ENCODE measurements at places on chromosomes 6 and 20.

- DNase-seq, result no peak
Observed at GRCh38 chr6:4439159-4439558, 303.8 kb upstream of the ECI2 start.

DNA sequence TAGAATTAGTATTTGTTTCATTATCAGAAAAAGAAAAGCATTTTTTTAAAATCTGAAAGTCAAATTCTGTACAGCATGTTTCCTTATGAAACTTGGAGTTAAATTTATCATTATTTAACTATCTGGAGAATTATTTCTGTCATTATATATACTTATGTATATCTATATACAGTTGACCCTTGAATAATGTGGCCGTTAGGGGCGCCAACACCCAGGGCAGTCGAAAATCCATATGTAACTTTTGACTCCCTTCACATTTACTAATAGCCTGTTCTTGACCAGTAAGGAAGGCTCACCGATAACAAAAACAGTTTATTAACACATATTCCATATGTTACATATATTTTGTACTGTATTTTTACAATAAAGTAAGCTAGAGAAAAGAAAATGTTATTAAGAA lies 341.2 kb downstream of the ADGRB3 start:
- no peak for DNase-seq

- DNase-seq, result no peak
Observed at GRCh38 chr20:15818651-15819071, 754.6 kb downstream of the KIF16B start.

- DNase-seq, result peak; percentile 51
Observed at GRCh38 chr6:119612176-119612891, 262.8 kb upstream of the MAN1A1 start.

GRCh38 chr6:106997392-106998158 lies 23.0 kb upstream of the CD24 start:
- peak; percentile 73 for DNase-seq

DNA sequence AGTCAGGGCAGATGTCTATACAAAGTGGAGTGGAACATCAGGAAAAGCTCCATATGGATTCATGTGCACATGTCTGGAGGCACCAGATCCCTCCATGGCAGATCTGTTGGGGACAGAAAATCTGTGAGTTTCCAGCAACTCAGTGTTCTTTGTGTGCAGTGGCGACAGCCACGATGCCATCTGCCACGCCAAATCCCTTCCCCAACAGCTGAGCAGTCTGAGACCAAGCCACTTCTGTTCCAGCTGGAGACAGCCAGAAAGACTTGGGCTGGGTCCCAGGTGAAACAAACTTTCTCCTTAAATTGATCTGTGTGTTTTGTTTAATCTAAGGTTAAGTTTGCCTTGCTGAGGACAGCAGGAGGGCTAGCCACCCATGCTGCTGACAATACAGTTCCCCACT lies 22.9 kb downstream of the FKBP1A start:
- DNase-seq, result no peak

DNA sequence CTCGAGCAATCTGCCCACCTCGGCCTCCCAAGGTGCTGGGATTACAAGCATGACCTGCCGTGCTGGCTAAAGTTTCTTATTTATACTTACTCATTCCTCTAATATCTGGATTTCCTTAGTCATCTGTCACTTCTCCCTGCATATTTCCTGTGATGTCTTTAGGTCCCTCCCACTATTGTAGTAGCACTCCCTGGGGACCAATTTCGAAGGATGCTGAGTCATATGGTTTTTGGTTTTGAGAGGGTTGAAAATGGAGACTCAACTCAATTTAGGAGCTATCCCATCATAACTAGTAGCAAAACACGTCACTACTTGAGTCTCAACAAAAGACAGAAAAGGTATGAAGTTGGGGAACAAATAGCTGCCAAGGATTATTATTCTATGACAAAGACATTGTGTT lies 20.2 kb downstream of the MCUR1 start:
- peak; percentile 84 for DNase-seq

- DNase-seq, result no peak
Observed at GRCh38 chr6:64459411-64459944, 823.9 kb downstream of the PHF3 start.

- peak; percentile 11 for DNase-seq
Observed at GRCh38 chr20:34493646-34494045, 22.6 kb upstream of the DYNLRB1 start.

DNA sequence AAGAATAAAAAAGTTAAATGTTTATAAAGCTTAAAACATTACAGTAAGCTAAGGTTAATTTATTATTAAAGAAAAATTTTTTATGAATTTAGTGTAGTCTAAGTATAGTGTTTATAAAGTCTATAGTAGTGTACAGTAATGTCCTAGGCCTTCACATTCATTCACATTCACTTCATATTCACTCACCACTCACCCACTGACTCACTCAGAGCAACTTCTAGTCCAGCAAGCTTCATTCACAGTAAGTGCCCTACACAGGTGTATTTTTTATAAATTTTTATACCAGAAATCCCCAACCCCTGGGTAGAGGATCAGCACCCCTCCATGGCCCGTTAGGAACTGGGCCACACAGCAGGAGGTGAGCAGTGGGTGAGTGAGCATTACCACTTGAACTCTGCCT lies 24.3 kb upstream of the ADGRF1 start:
- DNase-seq, result no peak

DNA sequence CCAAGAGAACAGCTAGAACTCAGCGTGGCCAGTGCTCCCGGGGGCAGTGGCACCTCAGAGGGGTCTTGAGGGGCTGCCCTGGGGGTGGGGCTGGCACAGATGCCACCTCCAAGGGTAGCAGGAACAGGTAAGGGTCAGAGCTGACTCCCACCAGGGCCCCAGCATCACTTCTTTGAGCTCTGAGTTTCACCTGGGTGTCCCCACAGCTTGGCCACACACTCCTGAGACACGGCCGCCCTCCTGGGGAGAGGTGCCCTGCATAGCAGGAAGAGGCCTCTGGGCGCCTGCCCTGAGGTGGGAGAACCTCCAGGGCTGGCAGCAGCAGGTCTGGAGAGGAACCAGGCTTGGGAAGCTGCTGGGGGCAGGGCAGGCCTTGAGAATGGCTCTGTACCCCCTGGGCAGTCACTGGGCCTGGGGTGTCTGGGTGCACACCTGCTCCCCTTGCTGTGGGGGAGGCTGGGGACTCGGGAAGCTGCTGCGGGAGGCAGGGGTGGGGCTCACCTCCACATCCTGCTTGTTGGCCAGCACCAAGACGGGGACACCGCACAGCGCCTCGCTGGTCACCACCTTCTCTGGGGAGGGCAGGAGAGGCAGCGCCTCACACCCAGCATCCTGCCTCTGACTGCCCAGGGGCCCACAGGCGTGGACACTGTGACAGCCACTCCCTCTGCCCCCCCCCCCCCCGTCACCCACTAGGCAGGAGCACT lies 5.0 kb downstream of the TNFRSF6B start:
- DNase-seq, result no peak

GRCh38 chr6:68126089-68126749 lies 508.9 kb upstream of the ADGRB3 start:
- DNase-seq, result peak; percentile 9

GRCh38 chr20:63267691-63268090 lies 4.9 kb upstream of the ARFGAP1 start:
- DNase-seq, result no peak

DNA sequence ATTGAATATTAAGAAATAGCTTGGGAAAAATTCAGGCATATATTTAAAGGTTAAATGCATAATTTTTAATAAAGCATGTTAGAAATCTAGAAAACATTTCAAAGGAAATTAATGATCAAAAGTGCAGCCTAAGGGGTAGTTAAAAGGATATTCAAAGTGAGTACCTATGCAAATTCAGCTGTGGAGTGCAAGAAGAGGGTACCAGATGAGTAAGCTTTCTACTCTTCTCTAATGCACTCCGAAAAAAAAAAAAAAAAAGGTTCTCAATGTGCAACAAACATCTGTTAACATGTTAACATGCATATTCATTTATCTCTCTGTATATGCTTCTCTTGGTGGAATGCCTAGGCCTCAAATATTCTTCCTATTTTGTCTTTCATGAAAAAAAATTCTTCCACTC lies 32.0 kb upstream of the KATNA1 start:
- DNase-seq, result no peak

GRCh38 chr6:90110971-90111370 lies 185.7 kb downstream of the BACH2 start:
- DNase-seq, result no peak

DNA sequence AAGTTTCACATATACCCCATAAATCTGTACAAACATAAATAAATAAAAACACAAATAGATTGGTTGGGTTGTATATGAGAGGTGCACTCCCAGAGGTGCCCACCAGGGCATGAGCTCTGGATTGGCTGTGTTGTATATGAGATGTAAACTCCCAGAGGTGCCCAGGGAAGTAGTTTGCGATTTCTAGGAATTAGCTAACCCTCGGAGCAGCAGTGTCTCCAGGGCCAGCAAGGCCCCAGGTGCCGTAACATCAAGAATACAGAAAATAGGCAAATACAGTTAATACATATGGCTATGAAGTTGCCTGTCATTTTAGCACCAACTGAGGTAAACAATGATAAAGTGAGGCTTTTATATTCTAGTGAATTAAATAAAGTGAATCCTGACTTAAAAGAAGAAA lies 5.4 kb upstream of the GINM1 start:
- DNase-seq, result no peak

DNA sequence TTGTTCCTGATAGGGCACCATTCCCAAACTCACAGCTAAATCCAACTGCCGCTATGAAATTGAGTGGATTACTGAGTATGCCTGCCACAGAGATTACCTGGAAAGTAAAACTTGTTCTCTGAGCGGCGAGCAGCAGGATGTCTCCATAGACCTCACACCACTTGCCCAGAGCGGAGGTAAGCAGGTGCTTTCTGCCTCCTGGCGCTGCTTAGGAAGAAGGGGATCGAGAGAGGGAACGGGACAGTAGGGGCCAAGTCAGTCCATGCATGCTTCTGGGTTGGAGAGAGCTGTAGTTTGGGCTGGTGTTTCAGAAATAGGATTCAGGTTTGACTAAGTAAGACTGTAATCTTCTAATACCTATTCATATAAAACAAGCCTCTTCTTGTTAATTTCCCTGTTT lies 63.7 kb downstream of the IGF2R start:
- no peak for DNase-seq

DNA sequence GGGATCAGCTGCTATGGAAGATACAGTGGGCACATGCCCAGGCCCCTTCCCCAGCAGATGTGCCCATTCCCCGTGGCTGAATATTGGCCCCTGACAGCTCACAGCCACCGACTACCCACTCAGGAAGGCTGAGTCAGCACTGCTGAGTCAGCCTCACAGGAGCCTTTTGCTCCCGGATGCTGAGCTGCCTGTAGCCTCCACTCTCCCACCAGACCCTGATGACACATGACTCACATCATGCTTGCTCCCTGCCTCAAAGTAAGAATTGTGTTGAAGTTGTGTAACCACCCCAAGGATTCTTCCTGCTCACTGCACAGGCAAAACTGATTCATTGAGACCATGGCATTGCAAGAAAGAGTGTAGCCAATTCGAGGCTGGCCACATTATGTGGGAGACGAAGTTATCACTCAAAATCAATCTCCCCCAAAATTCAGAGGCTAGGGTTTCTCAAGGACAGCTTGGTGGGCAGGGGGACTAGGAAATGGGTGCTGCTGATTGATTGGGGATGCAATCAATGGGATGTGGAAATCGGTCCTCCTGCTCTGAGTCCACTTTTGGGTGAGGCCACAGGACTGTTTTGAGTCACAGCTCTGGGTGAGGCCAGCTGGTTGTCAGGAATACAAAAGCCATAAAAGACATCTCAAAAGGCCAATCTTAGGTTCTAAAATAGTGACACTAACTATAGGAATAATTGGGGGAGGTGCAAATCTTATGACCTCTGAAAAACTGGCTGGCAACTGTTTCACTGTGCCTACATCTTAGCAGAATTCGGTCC lies 556.6 kb upstream of the CDH4 start:
- DNase-seq, result peak; percentile 71

DNA sequence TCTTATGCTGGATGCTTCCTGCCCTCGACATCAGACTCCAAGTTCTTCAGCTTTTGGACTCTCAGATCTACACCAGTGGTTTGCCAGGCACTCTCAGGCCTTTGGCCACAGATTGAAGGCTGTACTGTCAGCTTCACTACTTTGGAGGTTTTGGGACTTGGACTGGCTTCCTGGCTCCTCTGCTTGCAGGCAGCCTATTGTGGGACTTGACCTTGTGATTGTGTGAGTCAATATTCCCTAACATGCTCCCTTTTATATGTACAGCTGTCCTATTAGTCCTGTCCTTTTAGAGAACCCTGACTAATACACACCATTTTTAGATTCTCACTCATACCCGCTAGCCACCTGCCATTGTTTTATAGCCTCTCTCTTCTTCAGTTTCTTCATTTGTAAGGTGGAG lies 382.1 kb upstream of the TSHZ2 start:
- DNase-seq, result no peak

GRCh38 chr20:55266361-55266760 lies 739.0 kb downstream of the CBLN4 start:
- DNase-seq, result no peak

DNA sequence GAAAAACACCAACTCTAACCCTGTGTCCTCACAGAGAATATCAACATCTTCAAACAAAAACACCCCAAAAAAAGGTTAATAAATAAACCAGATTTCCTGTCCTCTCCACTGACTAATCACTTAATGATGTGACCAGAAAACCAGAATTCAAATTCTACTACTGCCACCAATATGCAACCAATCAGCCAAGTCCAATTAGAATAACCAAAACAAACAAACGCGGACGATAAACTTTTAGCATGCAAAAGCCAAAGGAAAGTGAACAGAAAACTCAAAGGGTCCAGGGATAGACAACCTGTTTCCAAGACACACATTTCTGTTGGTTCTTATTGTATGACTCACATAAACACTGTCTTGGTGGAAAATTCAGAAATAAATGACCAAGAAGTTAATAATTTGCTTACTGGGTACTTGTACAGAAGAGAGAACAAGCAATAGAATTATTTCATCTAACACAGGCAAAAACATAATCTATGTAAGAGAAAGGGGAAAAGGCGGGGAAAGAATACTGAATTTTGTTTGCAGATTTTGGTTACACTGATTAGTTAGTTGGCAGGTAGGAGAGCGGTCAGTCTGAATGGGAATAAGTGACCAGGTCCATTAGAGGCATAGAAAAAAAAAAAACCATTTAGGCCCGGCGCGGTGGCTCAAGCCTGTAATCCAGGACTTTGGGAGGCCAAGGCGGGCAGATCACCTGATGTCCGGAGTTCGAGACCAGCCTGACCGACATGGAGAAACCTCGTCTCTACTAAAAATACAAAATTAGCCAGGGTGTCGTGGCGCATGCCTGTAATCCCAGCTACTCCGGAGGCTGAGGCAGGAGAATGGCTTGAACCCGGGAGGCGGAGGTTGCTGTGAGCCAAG lies 34.1 kb downstream of the HFE start:
- peak; percentile 28 for DNase-seq

DNA sequence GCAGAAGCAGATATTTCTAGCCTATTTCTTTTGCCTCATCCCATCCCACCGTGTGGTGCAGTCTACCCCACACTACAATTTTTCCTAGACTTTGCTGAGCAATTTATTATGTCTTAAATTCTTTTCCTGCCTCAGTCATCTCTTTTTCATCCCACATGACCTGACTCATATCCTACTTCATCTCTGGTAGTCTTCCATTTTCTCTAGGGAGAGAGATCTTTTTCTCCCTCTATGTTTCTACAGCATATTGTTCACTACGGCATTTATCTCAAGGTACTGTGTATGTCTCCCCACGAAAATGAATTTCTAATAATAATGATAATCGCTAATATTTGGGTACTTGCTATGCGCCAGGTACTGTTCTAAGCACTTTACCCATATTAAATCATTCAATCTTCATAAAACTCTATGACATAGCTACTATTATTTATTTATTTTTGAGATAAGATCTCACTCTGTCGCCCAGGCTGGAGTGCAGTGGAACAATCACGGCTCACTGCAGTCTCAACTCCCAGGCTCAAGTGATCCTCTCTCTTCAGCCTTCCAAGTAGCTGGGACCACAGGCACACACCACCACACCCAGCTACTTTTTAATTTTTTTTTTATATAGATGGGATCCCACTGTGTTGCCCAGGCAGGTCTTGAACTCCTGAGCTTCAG lies 15.6 kb downstream of the PDSS2 start:
- peak; percentile 10 for DNase-seq
